ENCODE measurements at places on chromosomes 7 and 10.

DNA sequence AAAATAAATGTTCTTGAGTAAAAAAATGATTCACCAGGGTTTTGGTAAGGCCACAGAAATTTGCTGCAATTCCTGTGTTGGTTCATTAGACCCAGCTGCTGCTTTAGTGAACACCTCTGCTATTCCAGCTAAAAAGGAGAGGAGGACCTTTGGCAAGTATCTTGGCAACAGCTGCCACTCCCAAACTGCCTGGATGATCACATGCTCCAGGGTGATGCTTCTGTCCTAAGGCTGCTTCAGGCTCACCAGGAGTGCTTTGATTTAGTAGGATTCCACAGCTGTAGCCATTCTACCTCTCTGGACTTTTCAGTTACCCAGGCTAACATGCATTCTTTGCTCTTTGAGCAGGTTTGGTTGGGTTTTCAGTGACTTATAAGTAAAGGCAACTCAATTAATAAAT, 82.6 kb upstream of the NPVF start:
- DNase-seq = no peak

DNA sequence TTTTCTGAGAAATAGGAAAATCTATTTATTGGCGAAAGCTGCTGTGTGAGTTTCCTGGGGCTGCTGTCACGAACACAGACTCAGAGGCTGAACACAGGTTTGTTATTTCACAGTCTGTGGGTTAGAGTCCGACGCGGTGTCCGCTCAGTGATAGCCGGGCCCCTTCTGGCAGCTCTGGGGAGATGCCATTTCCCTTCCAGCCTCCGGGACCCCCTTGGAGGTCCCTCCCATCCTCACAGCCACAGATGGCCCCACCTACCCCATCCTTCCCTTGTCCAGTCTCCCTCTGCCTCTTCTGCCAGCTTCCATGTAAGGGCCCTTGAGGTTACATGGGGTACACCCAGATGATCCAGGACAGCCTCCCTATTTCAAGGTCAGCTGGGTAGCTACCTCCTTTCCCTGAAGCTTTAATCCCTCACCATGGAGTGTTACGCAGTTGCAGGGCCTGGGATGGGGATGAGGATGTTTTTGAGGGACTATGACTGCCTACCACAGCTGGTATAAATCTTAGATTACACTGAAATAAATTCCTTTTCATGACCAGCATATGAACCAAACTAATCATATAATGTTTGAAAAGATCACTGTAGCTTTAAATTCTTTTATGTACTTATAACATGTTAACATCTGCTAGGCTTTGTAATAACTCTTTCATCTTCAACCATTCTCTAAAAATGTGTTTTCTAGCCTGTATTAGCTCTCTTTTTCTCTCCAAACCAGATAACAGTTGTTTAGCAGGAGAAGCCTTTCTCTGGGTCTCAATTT, 98.5 kb downstream of the WDR37 start:
- DNase-seq = no peak

DNA sequence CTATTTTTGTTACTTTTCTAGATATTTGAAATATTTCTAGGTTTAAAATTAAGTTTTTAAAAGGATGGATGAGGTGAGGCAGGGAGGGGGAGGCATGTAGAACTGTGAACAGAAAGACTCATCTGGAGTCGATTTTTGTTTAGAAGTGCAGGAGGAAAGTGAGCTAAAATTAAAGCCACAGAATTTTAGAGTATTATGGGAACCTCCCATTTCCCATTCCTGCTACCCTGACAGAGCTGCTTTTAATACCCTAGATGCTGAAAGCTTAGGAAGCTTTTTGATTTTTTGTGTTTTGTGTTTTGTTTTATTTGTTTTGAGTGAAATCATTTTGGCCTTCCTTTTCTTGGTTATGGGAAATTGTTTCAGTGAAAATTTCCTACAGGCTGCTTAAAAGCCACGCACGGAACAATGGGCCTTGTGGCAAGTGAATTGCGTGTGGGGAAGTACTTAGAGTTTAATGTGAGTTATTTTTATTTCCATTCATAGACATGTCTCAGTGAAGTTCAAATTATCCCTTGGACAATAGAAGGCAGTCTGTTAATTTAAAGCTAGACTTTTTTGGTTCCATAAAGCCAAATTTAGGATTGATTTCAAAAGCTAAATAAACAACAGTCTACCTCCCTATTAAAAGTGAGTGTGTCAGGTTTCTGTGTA, 102.0 kb upstream of the HDAC9 start:
- no peak for DNase-seq

- DNase-seq = no peak
These were observed 51.5 kb upstream of the OSBPL3 start for GRCh38 chr7:25031432-25031831.

DNA sequence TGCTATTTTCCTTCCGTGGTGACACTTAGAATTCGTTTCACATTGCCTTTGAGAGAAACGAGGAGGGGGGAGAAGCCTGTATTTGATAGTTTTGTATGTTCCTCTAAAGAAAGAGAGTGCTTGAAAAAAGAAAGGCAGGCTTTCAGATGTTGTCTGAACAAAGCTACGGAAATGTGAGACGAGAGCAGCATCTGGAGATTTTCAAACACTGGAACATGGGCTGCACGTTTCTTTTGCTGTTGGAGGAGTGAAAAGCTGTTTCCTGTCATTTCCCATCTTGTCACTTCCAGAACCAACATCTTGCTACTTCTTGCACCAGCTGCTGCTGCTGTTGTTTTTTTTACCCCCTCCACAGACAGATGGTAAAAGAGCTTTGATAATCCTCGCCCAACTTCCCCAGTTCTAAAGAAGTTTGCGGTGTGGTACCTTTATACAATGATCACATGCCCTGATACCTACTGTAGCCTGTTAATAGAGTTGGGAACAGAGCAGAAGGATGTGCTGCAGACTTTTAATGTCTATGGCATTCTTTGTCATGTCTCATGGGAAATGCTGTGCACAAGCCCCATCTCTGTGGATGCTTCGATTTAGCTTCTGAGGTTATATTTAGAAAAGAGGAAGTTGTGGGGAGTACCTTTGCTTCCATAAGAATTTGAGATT, 408.1 kb downstream of the AUTS2 start:
- peak; percentile 43 for DNase-seq

- no peak for DNase-seq
These were observed 64.4 kb downstream of the EPDR1 start for GRCh38 chr7:37984750-37985390.

- DNase-seq = no peak
These were observed 44.5 kb upstream of the MRPS16 start for GRCh38 chr10:73296946-73297345.

GRCh38 chr10:12589291-12589690, 239.9 kb downstream of the CAMK1D start:
- DNase-seq = no peak

GRCh38 chr7:77824636-77825035, 26.1 kb downstream of the PHTF2 start:
- no peak for DNase-seq

DNA sequence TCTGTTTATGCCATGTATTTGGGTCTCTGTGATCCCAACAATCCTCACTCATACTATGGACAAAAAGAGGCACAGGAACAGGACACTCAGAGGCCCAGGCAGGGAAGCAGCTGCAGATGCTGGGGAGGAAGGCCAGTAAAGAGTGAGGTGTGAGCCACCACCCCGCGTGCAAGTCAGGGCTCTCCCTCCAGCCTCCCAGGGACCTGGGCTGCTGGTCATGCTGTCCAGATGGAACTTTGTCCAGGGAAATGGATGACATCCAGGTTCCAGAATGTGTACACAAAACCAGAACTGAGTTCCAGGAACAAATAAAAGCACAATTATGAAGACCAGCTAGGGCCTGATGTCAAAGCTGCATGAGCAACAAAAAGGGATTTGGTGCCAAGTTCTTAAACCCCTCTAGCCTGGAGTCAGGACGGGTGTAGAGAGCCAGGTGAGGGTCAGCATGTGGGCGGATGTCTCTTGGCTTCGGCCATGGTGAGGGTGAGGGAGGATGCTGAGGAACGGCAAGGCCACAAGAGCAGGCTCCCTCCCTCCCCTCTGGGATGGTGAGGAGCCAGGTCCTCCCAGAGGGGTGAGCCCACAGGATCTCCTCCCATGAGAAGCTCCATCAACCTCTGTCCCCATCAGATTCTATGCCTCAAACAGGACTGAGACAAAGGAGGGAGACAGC, 739.7 kb downstream of the PARD3 start:
- DNase-seq = no peak

DNA sequence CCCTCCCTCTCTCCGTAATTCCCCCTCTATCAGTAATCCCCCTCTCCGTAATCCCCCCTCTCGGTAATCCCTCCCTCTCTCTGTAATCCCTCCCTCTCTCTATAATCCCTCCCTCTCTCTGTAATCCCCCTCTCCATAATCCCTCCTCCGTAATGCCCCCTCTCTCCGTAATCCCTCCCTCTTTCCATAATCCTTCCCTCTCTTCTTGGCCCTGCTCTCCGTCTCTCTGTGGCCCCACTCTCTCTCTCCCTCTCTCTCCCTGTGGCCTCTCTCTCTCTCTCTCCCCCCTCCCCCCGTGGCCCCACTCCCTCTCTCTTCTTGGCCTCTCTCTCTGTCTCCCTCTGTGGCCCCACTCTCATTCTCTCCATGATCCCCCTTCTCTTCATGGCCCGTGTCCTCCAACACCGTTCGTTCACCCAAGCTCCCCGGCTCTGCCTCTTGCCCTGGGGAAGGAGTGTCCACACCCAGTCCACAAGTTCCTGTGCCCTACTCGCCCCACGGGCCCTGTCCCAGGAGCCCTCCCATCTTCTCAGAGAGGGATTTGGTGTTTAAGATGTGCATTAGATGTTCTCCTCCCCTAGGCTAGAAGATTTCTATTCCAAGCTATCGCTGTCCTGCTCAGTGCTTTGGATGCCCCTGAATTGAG, 19.8 kb downstream of the SHH start:
- DNase-seq = no peak

DNA sequence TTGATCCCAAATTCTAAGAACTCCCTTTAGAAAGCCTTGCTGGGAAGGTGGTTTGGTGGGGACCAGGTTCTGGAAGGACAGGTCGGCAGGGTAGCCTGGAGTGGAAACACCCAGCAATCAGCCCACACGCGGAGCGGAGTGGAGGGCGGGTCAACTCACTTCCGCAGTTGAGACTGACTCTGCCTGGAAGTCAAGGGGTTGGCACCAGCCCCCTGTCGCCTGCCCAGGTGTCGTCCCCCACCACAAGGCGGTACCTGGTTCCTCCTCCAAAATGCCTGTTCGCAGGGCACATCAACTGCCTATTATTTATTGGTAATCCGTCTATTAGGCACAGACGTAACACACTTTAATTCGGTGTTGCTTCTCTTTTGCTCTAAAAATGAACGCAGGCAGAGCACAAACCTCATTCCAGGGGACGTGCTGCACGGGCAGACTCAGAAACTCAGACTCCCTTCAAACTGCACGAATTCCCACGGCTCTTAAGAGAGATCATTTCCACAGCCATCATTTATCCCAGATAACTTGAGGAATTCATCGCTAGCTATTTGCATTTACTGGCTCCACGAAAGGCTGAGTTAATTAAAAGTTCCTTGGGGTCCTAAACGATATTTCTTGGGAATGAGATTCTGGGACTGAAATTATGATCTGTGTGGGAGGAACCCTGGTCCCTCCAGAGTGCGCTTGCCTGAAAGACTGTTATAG, 248.2 kb upstream of the PPP2R2D start:
- DNase-seq = no peak

GRCh38 chr10:122299423-122300075, 28.5 kb downstream of the BTBD16 start:
- DNase-seq = no peak

DNA sequence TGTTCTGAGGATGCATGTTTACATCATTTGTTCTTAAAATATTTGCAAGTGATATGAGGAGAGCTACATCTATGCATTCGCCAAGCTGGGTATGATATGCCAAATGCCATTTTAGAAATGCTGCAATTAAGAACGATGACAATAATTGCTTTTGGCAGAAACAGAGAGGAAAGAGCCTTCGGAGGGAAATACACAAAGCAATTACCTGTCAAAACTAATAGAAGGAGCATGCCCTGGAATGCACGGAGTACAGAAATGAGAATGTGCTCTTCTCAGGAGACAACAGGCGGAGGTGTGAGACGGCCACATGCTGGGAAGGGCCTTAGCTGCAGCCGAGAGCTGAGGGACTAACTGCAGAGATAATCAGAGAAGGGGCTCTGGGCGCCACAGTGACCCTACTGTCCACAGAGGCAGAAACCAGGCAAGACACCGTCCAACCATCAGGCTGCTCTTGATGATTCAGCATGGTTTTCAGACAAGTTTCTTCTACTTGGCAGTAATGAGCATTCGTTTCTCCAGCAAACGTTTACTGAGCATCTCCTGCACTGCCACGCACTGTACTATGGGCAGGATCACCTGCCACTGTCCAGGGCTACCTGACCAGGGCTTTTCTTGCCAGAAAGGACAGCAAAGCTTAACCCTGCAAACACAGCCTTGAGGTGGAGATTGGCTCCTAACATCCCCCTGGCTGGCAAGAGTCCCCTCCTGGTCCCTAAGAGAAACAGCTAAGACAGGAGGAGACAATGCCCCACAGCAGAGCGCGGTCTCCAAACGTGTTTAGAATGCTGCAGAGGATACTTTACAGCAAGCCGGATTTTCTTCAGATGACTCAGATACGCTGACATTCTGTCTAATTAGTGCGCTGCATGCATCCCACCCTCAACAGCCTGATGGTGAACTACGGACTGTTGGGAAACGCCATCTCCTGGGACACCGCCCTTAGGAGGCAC, 18.1 kb downstream of the VIPR2 start:
- no peak for DNase-seq

- no peak for DNase-seq
These were observed 203.1 kb upstream of the AUTS2 start for GRCh38 chr7:69395061-69395714.

GRCh38 chr7:39102234-39102633, 124.5 kb downstream of the POU6F2 start:
- no peak for DNase-seq

GRCh38 chr10:110914431-110914830, 4.5 kb downstream of the BBIP1 start:
- DNase-seq = no peak

DNA sequence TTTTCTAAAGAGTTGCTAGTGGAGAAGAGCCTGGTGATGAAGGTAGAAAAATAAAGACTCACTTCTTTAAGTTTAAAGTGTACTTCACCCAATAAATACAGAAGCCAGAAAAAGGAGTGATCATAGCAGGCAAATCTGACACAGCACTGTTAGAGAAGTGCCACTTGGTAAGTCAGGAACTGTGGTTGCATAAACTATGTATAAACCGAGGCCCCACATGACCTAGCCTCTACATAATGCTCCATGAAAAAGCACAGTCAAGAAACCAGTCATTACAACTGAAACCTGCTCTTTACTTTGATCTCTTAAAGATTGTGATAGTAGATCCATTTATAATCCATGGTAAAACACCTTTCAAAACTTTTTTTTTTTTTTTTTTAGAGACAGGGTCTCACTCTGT, 172.1 kb upstream of the PHYHIPL start:
- no peak for DNase-seq

All from KG1 (cell line).